ENCODE measurements at places on chromosomes 6 and 20.

DNA sequence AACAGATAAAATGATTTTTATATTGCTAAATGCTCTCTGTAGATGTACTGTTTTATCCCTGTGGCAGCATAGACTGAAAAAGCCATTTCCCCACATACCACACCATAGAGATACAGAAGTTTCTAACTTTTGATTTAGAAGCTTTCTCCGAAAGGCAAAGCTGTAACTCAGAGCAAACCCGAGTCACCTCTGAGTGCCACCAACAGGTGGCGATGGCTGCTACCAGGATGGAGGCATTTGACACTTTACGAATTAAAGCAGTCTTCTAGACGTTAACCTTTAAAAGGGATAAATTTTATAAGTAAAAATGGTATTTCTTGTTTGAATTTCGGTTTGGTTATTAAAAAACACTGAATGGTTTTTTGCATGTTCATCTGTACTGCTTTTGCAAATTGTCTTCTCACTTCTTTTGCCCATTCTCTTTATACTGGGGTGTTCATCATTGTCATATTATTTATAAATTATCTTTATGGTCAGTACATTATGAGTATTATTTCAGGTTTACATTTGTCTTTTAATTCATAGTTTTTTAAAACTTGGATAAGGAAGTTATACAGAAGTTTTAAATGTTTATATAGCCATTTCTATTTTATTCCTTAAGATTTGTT lies 201.0 kb upstream of the CEP162 start:
- no peaks in the 10 kb centered on the region for H3K36me3 ChIP-seq
- DNase-seq = no peak
- peaks cover 33% of the 10 kb centered on the region for H3K27me3 ChIP-seq
- no peaks in the 10 kb centered on the region for H3K4me1 ChIP-seq

- H3K4me1 ChIP-seq = no peaks in the 10 kb centered on the region
- no peak overlapping the region for H3K27ac ChIP-seq
- no peaks in the 10 kb centered on the region for H3K36me3 ChIP-seq
- no peak overlapping the region for H3K4me3 ChIP-seq
- no peak for DNase-seq
These were observed 64.9 kb downstream of the ME1 start for GRCh38 chr6:83365931-83366330.

GRCh38 chr6:156686301-156686994 lies 90.7 kb upstream of the ARID1B start:
- H3K27me3 ChIP-seq = no peaks in the 10 kb centered on the region
- no peak for DNase-seq
- H3K4me3 ChIP-seq = peak overlapping the region; percentile 91

GRCh38 chr6:13024616-13025015 lies 303.7 kb downstream of the TBC1D7 start:
- no peaks in the 10 kb centered on the region for H3K4me1 ChIP-seq
- no peak overlapping the region for H3K27ac ChIP-seq
- H3K4me3 ChIP-seq = no peak overlapping the region
- no peaks in the 10 kb centered on the region for H3K36me3 ChIP-seq

DNA sequence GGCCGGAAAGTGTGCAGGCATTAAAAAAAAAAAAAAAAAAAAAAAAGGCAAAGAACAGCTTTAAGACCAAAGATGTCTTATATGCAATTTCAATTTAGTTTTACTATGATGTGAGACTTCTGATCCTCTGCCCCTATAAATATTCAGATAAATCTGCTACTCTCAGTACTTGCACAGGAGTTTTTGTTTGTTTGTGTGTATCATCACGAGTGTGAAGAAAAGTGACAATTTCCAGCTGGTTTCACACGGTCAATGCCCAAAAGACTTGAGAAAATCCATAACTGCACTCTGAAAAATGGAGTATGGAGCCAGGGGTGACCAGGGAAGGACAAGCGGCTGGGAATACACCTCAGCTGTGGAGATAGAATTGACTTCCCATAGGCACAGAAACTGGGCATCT lies 757.7 kb downstream of the C6orf118 start:
- H3K4me3 ChIP-seq = no peak overlapping the region
- no peak overlapping the region for H3K27ac ChIP-seq
- H3K4me1 ChIP-seq = no peaks in the 10 kb centered on the region
- no peak for DNase-seq
- no peaks in the 10 kb centered on the region for H3K27me3 ChIP-seq
